Left kidney (tissue), 8 donors: ENCODE measurements at places on chromosomes 12 and 14. TPM values are rescaled to one million over a fixed set of nuclear protein-coding genes. Genes with fewer than 3 reads are reported as not detected.

- no peak for DNase-seq
Measured at GRCh38 chr12:42802785-42803189, 213.2 kb upstream of the PRICKLE1 start.

DNA sequence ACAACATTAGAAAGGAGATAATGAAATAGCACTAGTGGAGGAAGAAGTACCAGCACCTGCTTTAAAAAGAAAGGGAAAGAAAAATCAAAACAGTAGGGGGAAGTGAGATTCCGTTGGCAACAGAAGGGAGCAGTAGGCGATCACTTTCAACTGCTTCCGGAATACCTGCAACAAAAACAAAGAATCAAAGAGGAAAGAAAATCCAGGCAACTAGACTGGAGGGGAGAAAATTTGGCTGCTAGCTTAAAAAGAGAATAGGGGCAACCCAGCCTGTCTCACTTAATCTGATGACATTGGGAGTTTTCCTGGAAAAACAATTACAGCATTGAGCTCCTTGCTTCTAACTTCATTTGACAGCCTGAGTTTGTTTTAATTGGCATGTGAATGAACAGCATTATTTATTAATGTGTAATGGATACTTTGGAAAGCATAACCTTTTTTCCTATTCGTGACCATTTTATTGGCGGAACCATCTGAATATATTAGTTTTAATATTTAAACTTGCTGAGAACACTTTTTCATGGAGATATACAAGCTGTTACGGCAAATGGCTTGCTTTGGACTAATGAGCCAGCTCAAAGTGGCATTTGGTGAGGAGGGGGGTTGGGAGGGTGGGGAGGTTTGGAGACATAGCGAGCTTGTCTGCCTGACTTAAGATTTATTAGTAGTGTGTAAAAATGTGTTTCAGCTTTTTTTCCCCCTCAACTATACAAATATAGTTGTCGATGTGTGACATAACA, 2.5 kb upstream of the DACT1 start:
- DNase-seq: no peak

DNA sequence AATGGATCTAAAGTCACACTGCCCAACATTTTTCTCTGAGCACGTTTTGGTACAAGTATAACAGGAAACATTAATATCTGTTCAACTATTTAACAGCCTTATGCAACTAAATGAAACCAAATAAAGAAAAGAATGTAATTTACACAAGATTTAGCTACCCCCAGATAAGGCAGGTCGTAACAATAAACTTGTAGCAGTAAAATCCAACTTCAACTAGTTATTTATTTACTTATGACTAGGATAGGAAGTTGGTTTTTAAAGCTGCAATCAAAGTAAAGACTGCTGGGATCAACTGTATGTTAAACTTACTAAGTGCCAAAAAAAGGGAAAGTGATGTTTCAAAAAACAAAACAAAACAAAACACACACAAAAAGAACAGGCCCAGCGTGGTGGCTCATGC, 30.9 kb downstream of the FERMT2 start:
- DNase-seq: peak; percentile 38

- no peak for DNase-seq
Measured at GRCh38 chr14:75260025-75260763, 18.4 kb upstream of the FOS start.

DNA sequence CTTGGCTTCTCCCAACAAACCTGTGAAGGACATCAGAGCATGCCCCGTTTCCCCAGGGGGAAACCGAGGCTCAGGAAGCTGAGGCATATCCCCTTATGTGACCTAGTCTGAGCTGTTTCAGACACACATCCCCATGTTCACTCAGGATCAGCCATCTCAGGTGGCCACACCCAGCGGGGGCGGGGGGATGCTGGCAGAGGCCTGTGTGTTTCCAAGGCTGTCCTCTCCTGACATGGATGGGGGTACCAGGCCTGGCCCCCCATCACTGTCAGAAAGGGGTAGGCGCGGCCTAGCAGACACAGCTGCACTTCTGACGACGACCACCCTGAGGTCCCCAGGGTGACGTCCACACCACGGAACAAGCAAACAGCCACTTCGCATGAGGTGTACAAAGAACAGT, 22.1 kb downstream of the CCDC85C start:
- DNase-seq: no peak

DNA sequence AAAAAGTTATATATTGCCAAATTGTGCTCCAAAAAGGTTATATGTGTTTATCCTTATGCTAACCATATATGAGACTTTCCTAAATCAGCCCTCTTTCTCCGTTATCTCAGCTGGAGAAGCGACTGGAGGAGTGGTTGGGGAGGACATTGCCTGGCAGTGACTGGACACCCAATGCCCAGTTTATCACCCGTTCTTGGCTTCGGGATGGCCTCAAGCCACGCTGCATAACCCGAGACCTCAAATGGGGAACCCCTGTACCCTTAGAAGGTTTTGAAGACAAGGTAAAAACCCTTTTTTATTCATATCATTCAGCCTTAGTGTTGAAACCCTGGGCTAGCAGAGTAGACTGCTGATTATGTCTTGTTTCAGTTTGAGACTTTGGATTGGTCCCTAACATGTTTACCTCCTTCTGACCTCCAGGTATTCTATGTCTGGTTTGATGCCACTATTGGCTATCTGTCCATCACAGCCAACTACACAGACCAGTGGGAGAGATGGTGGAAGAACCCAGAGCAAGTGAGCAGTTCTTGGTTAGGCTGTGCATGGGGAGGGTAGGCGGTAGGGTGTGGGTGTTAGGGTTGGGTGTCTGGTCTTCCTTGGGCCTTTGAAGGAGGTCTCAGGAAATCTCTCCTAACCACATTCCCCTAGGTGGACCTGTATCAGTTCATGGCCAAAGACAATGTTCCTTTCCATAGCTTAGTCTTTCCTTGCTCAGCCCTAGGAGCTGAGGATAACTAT, 8.6 kb downstream of the DDIT3 start:
- DNase-seq: no peak

- no peak for DNase-seq
Measured at GRCh38 chr12:88247241-88247643, 105.1 kb downstream of the TMTC3 start.

DNA sequence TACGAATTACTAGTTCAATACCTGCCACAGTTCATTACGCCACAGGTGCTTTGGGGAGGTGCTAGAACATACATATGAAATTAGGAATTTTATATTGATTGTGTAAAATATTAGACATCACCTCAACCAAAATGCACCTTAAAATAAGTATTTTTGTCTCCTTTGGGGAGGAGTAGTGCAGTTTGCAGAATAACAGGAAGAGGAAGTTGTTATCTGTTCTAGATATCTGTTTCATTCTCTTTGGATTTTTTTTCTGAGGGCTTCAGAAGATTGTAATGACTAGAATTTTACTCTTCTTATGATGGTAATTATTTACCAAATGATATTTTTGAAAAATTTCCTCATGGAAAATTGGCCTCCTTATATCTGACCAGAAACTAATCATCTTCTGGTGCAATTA, 9.9 kb upstream of the GYS2 start:
- no peak for DNase-seq

GRCh38 chr12:6424008-6424347, 20.8 kb upstream of the CD27 start:
- no peak for DNase-seq

DNA sequence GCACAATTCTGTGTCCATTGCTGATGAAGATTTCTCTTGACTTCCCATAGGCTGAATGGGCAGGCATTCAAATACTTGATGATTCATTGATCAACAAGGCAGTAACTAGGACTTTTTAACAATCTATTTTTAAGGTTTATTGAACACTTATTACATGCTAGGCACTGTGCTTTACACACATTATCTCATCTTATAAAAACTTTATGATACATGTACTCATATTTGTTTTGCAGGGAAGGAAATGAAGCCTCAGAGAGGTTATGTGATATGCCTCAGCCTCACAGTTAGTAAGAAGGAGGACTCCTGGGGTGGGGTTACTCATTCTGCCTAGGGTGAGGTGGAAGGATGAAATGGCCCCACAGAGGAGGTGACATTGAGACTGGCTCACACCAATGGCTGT, 12.9 kb upstream of the EMP1 start:
- no peak for DNase-seq

DBX2 gene
- polyA plus RNA-seq: 0.08 TPM

C12orf56 gene
- polyA plus RNA-seq: 2.2 TPM

TSFM gene
- polyA plus RNA-seq: 46.3 TPM

COCH gene
- 3.9 TPM for polyA plus RNA-seq

GPR84 gene
- polyA plus RNA-seq: 0.15 TPM
